Peyer's patch (tissue), 4 donors: ENCODE measurements at places on chromosomes 7 and 10. TPM values are rescaled to one million over a fixed set of nuclear protein-coding genes. Genes with fewer than 3 reads are reported as not detected.

The ARHGAP12 gene
- total RNA-seq = 53.2 TPM

The PNLIPRP3 gene
- total RNA-seq = 0.40 TPM

The DDC gene
- 161 TPM for total RNA-seq

The CHST3 gene
- 2.7 TPM for total RNA-seq

The SLC29A4 gene
- 12.4 TPM for total RNA-seq

The CCL24 gene
- total RNA-seq = 13.1 TPM

- DNase-seq = no peak
These were observed 108.3 kb upstream of the CDK6 start for GRCh38 chr7:92944633-92945032.

DNA sequence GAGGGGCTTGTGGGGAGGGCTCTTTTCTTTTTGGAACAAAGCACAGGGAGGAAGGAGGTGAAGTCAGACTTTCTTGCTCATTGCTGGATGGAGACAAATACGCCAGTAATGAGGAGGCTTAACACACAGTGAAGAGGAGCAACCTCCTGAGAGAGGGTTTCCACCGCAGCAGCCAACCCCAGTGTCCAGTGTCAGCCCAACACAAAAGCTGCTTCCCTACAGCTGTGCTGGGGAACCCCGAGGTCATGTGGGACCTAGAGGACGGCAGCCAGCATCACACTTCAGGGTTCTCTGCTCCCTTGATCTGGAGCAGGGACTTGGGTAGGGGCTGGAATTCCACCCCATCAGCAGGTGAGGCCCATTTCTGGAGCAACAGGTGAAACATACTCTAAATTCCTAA lies 7.7 kb downstream of the BLNK start:
- no peak for DNase-seq

DNA sequence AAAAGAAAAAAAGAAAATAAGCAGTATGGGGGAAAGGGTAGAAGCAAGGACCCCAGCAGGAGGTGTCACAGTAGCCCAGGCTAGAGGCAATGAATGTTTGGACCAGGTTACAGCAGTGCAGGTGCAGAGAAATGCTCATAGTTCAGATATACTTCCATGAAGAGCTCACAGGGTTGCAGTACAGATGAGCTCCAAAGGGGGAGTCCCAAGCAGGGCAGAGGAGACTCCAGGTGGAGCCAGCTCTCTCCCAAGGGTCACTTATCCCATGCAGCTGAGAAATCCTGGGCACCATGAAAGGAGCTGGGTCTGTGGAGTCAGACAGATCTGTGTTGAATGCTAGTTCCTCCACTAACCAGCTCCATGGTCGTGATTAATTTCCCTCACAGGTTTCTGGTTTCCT lies 174.9 kb downstream of the C7orf25 start:
- no peak for DNase-seq

- DNase-seq = no peak
These were observed 122.4 kb upstream of the PPP2R2D start for GRCh38 chr10:131778385-131778784.

DNA sequence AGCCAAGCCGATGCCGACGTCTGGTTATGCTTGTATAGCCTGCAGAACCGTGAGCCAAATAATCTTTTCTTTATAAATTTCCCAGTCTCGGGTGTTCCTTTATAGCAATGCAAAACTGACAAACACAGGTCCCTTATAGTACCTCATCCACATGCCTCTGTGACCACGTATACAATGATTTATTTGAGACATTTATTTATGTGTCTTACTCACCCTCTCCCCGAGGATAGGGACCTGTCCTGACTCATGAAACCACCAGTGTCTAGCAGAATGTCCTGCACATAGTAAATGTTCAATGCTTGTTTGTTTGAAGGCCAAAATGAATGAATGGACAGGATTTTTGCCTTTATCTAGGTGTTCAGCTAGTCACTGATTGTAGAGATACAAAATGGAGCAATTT lies 147.9 kb upstream of the FZD8 start:
- no peak for DNase-seq

DNA sequence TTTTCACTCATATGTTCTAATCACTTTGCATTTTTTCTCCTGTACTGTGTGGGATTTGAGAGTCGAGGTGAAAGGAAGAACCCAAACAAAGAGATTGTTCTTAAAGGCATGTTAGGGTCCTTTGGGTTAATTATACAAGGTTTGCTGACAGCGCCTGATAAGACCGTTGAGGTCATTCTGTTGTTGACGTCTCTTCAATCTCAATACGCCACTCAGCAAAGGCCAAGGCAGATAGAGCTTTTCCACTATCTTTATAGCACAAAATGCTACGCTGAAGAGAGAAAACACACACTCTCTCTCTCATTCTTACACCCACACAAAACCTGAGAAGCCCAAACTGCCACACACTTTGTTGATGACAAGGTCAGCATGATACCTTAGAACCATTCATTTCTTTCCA lies 228.7 kb downstream of the CNTNAP2 start:
- DNase-seq = no peak

DNA sequence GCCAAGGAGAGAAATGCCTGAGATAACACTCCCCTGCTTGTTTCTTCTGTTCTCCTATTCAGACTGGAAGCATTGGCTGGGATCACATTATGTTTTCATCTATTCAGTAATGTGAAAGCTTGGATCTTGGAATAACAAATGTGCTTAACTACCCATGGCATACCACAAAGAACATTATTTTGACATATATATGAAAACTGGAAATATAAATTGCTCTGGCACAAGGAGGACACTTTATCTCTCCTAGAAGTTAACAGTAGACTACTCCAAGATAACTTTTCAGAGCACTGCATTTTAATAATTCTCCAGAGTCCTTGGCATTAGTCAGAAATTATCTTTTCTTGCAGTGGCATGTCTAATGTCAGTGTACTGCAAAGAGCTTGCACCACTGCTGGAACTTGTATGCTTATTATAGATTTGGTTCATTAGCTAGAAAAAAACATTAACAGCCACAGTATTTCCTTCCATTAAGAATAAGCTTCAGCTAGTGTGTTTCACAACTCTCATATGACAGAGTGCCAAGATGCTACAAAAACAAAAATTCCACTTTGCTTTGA lies 169.3 kb upstream of the LRRN3 start:
- DNase-seq = no peak

DNA sequence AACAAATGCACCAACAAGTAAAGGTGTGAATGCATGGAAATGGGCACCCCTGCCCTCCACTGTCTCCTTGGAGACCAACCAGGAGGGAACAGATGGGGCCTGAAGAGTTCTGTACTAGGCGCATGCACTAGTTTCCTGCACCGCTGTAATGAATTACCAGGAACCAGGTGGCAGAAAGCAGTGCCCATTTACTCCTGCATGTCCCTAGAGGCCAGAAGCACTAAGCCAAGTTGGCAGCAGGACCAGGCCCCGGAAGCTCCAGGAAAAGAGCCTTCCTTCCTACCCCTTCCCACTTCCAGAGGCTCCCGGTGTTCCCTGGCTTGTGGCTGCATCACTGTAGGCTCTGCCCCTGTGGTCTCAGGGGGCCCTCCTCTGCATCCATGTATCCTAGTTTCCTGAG lies 237.5 kb upstream of the PPP2R2D start:
- no peak for DNase-seq

DNA sequence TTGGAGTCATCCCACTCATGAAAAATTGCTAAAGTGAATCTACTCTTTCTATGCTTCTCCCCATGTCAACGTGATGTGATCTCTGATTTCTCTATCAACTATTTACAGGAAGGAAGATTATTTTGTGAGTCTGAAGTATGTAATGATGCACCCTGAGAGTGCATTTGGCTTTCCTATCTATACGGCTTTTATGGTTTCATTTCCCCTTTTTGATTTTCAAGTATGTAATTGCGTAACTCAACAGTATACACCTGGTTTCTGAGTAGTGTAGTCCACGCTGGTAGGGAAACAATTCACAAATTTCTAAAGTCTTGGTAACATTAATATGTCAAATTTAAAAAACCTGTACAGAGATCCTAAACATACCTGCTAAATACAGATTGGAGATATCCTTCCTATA lies 194.7 kb upstream of the SEMA3A start:
- no peak for DNase-seq

- no peak for DNase-seq
These were observed 221.6 kb upstream of the SEMA3E start for GRCh38 chr7:83870515-83870914.

- DNase-seq = no peak
These were observed 2.7 kb upstream of the SUV39H2 start for GRCh38 chr10:14875941-14876340.

GRCh38 chr10:76466836-76467503 lies 1035.5 kb downstream of the LRMDA start:
- DNase-seq = no peak

GRCh38 chr7:141664450-141664849 lies 37.5 kb downstream of the DENND11 start:
- DNase-seq = no peak

DNA sequence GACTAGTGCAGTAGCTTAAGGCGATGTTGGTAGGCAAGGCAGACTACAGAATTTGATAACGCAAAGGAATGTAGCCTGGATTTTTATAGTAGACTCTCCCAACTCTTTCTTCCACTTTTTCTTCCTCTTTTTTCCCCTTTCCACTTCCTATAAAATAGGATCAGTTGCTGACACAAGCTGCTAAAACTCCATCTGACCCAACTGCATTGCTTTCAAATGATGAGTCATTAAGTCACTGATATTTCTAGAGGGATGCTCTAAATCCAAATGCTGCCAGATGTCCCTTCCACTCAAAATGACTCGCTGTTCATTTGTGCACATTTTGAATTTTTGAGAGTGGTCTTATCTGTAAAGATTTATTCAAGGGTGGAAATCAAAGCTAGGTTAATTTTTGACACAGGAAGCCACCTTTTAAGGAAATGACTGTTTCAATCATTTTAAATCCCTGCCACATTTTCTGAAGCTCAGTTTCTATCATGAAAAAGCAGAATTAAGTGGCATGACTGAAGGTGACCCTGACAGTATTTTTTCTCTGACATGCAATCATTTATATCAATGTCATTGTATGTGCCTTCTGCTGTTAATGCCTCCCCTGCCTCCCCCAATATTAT lies 25.8 kb upstream of the SFMBT2 start:
- no peak for DNase-seq

DNA sequence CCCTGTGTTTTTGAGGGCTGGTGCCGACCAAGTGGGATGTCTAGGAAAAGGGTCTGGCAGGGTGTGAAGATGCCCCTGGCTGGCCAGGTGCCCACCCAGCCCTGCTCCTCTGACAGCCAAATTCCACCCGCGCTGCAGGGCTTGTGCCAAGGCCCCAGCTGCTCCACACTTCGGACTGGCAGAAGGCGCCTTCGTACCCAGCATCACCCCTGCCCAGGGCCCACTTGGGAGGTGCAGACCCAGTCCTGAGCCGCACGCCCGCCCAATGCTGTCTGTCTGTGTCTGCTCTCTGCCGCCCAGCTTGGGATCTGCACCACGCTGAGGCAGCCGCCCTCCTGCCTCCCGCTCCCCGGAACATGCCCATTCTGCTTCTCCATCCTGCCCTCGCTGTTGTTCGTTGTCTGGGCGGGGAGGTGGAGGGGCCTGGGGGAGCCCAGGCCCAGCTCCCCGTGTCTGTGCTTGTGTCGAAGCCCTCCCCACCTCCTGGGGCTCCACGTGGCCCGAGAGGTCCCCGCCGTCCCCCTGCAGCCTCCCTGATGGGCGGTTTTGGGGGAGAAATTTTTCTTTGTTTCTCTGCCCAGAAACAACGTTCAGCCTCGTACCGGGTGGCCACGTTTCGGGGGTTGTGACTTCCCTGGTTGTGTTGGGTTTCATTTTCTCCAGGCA lies 36.9 kb upstream of the PPIF start:
- DNase-seq = no peak

DNA sequence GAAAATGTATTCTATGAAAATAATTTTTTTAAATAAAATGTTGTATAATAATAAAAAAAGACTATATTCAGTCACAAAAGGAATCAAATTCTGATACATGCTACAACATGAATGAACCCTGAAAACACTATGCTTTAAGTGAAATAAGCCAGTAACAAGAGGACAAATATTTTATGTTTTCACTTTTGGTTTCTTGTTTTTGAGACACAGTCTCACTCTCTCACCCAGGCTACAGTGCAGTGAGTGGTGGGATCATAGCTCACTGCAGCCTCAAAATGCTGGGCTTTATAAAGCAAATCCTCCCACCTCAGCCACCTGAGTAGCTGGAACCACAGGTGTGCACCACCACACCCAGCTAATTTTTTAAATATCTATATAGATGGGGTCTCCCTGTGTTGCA lies 64.2 kb downstream of the CNOT4 start:
- no peak for DNase-seq

GRCh38 chr10:22805304-22805703 lies 90.9 kb upstream of the PIP4K2A start:
- DNase-seq = no peak

DNA sequence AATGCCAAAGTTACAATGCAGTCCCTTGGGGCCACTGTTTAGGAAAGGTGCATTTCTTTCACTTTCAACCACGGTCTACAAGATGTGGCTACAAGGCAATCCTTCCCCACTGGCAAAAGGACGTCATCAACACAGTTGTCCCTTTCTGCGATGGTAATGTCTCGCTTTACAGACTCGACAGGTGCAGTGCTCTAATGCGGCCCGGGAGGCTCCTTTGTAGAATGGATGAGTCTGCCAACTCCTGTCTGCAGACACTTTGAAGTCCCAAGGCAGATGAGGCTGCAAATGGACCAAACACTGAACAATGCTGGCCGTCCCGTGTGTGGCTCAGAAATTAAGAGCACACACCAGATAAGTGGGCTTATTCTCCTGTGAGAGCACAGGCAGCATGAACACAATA lies 133.7 kb downstream of the PIP4K2A start:
- DNase-seq = no peak

GRCh38 chr7:85090143-85090542 lies 96.7 kb downstream of the SEMA3D start:
- DNase-seq = no peak

- DNase-seq = no peak
These were observed 491.7 kb upstream of the NRP1 start for GRCh38 chr10:33826186-33826585.

DNA sequence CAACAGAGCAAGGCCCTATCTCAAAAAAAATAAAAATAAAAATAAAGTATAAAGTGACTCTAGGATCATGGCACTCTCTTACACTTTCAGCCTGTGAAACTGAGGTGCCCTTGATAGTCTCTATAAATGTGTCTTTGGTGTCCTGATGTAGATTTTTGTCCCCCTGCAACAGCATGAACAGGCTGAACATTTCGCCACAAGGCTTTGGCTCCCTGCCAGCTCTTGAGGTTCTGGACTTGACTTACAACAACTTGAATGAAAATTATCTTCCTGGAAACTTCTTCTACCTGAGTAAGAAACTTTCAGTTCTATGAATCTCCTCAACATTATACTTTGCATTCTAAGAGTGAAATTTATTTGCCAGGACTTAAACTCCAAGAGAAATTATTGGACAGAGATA lies 48.1 kb upstream of the BMS1 start:
- no peak for DNase-seq

DNA sequence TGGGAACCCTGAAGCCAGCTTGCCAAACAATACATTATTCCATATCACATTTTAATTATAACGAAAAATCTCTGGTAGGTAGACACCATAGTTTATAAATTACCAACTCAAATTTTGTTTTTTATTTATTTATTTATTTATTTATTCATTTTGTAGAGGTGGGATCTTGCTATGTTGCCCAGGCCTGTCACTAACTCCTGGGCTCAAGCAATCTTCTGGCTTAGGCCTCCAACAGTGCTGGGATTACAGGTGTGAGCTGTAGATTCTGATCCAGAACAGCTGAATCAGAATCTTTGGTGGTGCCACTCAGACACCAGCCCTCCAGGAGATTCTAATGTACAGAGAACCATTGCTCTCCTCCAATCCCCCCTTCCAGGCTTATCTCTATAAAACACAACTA lies 1.7 kb downstream of the PON2 start:
- DNase-seq = no peak

GRCh38 chr10:80177781-80178636 lies 27.3 kb downstream of the ANXA11 start:
- DNase-seq = no peak
